Fibroblast of skin of scalp (primary cell): ENCODE measurements at places on chromosomes 7 and 10.
A peak's percentile ranks its signal among the peaks of the same experiment; 100 is the strongest.

GRCh38 chr7:146115851-146116520, 615 bp upstream of the CNTNAP2 start:
- peak; percentile 75 for DNase-seq

GRCh38 chr10:93075369-93076221, 1.9 kb downstream of the CYP26A1 start:
- no peak for DNase-seq

GRCh38 chr10:113126229-113127201, 176.5 kb downstream of the TCF7L2 start:
- DNase-seq: peak; percentile 81

DNA sequence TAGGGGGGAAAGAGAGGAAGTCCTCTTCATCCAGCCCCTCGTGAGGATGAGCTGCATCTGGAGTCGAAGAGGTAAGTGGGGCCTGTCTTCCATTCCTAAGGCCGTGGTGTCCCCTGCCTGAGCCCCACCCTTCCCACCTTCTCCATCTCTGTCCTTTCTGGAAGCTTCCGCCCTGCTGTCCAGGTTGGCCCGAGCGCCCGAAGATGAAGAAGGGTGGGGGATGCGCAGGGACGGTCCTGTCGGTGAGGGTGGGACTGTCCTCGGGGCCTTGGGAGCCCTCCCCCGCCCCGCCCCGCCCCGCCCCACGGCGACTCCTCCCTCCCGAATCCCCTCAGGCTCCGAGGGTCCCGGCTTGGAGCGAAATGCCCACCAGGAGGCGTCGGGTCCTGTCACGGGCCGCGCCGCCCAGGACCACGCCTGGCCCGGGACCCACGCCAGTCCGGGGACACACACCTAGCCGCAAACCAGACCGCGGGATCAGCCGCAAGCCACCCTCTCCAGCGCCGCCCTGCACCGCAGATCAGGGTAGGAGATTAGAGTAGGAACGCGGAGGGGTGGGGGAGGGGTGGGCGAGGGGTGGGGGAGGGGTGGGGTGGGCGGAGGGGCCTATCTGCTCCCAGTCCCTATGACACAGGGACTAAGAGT, 15.3 kb downstream of the GPRIN2 start:
- peak; percentile 29 for DNase-seq

GRCh38 chr10:114822444-114823076, 980 bp downstream of the FHIP2A start:
- DNase-seq: peak; percentile 61

GRCh38 chr7:48781752-48782151, 142.6 kb upstream of the CDC14C start:
- peak; percentile 23 for DNase-seq

GRCh38 chr10:47098964-47099363, 187.7 kb downstream of the PTPN20 start:
- no peak for DNase-seq

GRCh38 chr7:106125417-106125816, 13.3 kb upstream of the SYPL1 start:
- no peak for DNase-seq

DNA sequence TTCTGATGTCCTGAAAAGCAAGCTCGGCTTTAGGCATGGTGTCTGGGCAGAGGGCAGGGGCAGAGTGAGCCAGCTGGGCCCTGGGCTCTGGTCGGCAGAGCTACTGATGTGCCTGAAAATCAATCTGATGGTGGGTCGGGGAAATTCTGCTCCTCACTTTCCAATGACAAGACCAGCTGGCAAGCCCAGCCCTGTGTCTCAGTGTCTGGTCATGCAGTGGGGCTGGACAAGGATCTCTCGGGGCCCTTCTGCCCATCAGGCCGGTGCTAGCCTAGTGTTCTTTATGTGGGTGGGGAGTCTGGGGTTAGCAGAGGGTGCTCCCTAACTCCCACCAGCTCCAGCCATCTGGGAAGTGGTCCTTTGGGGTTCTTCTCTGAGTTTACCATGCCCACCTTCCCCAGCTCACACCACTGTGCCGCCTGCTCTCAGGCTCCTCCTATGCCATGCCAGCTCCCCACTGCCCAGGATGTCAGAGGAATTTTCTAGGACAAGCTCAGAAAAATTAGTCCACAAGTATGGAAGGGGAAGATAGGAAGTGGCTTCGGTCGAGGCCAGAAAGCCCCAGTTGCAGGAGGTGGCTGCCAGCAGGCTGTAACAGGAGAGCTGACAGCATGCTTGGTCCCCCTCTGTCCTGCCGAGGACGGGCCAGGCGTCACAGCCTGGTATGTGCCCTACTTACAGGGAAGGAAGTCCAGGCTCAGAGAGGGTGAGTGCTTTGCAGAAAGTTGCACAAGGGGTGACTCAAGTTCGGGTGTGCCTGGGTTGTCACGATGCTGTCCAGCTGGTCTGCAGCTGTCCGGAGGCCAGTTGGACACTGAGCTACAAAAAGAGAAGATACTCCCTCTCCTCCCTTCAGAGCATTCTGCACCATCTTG, 135.2 kb downstream of the ADCY1 start:
- no peak for DNase-seq

DNA sequence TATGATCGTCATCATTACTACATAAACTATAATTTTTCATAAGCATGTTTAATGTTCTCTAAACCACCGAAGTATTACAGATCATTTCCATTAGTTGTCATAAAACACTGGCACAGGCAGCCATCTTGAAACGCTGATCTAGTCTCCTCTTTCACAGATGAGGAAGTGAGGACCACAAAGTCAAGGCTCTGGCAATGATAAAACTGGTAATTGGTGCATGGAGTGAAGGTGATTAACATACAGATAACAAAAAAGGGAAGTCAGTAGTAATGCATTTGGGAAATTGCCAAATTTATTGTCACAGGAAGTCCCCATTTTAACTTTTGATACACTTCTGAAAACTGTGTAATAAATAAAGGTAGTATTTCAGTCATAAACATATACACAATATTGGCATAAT, 49.3 kb downstream of the FBXL13 start:
- no peak for DNase-seq

DNA sequence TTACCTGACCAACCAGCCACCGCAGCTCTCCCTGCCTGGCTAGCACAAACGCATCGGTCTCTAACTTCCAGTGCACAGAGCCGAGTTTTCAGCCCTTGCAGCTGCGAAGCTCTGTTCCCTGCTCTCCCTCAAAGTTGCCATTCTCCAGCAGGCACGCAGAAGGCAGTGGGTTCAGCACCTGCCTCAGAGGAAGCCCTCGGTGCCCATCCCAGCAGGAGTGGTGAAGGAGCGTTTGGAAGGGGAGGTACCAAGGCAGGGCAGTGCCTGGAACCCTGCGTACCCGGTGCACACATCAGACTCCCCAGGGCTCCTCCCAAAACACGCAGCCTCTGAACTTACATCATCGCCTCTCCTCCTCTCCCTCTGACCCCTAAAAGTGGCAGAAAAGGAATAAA, 1.7 kb upstream of the STK32C start:
- no peak for DNase-seq
